ENCODE measurements at places on chromosomes 1 and 21.

DNA sequence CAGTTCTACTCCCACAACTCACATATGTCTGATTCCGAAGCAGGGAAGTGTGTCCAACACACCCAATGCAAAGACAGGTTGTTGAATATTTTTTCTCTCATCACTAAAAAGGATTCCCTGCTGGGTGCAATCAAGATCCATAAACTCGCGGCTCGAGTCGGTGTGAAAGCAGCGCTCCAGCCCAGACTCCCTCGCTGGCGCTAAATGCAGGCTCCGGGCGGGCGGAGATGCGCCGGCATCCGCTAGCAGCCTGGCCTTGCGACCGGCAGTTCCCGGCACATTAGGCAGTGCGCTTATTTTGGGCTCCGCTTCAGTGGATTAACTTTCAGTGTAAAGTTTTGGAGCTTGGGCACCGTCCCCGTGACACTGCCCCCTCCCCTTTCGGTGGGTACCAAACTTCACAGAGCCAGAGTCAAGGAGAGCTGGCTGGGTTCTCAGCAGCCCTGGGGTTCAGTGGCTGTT lies 87.7 kb upstream of the POU3F1 start:
- DNase-seq: no peak

DNA sequence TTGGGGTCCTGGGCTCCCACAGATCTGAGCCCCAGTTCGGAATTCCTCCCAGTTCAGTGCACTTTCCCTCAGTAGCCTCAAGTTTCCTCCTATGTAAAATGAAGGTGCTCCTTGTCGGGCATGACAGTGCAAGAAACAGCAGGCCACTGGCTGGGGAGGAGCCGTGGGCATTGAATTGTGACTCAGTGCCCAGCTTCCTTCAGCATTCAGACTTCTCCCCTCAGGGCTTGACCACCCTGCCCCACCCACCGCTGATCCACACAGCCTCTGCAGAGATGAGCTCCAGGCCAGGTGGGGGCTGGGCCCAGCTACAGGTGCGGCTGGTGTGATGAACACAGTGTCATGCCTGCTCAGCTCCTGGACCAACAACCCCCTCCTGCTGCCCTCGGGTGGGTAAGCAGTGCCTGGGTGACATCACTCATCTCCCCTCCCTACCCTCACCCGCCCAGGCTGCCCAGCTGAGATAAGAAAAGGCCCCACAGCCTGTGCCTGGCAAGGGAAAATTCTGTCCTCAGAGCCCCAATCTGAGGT lies 4.9 kb downstream of the MOB3C start:
- DNase-seq: no peak

DNA sequence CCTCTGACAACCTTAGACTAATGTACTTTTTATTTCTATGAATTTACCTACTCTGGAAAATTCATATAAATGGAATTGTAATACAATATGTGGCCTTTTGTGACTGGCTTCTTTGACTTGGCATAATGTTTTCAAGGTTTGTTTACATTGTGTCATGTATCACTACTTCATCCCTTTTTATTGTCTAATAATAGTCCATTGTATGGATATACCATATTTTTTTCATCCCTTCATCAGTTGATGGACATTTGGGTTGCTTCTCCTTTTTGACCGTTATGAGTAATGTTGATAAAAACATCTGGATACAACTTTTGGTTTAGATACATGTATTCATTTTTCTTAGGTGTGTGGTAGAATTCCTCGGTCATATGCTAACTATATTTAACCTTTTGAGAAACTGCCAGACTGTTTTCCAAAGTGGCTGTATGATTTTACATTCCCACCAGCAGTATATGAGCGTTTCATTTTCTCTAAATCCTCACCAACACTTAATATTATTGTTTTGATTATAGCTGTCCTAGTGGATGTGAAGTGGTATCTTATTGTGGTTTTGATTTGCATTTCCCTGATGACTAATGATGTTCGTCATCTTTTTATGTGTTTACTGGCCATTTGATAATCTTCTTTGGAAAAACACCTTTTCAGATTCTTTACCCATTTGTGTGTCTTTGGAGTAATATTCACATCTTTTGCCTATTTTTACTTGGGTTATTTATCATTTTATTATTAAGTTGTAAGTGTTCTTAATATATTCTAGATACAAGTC lies 3.5 kb downstream of the RO60 start:
- DNase-seq: no peak

DNA sequence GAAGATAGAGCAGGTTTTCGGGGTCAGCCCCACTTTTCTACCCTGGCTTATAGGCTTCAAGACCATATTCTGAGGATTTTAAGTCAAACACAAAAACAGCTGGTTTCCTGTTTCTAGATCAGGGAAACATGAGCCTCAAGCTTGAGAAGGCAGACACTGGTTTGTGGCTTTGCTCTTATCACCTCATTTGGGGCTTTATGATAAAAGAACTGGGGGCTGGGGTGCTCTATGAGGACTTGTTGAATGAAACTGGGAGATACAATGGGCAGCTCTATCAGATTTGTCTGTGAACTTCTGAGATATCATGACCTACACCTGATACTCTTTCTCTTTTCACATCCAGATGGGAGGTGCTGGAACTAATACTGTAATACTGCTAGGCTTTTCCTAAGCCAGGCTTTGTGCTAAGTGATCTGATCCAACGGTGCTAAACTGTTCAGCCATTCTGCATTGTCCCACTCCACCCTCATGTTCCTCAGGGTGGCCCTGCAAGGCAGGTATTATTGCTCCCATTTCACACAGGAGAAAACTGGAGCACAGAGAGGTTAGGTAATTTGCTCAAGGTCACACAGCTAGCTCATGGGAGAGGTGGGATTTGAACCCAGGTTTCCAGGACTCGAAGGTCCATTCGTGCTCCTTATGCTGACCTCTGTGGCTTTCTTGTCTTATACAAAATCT lies 6.6 kb downstream of the AJAP1 start:
- DNase-seq: no peak

DNA sequence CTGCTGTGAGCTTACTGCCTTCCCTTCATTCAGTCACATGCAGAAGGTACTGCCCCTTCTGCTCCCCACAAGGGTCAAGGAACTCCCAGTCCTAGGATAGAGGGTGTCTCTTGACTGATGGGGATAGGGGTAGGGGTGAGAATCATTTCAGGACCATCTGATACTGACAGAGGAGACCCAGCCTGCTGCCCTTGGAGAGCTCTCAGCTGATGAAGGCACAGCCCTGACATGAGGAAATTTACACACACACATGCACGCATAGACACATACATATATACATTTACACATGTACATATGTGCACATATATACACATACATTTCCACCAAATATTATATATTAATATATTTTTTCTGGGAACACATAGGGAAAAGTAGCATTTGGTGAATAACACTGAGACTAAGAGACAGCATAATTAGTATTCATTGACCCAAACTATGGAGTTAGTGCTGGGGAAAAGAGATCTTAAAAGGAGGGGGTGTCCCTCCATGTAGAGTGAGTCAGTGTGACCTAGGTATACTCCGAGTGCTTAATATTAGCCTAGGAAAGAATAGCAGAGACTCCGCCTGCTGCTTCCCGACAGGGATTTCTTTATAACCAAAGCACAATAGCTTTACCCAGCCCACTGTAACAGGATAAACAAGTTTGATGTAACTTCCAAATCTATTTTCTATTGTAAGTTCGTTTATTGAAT lies 27.6 kb upstream of the HHAT start:
- DNase-seq: no peak

- DNase-seq: no peak
Observed at GRCh38 chr1:3669421-3669821, 17.1 kb downstream of the TP73 start.

DNA sequence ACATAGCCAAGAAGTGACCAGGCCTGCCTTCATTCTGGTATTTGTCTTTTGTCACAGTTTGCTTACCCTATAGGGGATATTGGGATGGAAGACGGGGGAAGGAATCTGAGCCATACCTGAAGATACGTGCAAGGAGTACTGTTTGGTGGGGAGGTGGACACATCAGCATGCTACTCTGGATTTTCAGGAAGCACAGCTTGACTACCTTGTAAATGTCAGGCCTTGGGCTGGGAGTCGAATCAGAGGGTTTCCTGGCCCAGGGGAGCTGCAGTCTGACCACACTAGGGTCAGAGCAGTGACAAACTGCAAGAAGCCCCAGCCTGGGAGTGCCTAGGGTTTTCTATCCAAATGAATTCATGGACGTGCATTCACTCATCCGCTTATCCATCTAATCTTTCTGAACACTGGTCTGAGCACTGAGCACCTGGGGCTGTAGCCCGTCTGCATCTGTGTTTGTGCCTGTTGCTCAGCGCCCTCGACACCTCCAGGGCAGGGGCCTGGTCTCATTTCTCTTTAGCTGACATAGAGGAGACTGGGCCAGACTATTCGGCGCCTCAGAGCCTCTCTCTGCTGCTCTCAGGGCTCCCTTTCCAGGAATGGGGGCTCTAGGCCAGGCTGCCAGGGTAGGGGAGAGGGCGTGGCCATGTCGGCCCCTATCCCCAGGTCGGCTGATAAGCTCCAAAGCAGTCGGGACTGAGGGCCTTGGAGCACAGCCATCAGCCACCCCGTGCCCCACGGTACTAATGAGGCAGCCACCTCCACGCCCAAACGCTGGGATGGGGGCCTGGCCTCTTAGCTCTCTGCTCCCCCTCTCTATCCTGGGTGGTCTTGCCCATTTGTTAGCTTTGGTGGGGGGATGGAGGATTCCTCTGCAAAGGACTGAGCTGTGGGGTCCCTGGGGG lies 47.0 kb upstream of the SLC2A1 start:
- no peak for DNase-seq

DNA sequence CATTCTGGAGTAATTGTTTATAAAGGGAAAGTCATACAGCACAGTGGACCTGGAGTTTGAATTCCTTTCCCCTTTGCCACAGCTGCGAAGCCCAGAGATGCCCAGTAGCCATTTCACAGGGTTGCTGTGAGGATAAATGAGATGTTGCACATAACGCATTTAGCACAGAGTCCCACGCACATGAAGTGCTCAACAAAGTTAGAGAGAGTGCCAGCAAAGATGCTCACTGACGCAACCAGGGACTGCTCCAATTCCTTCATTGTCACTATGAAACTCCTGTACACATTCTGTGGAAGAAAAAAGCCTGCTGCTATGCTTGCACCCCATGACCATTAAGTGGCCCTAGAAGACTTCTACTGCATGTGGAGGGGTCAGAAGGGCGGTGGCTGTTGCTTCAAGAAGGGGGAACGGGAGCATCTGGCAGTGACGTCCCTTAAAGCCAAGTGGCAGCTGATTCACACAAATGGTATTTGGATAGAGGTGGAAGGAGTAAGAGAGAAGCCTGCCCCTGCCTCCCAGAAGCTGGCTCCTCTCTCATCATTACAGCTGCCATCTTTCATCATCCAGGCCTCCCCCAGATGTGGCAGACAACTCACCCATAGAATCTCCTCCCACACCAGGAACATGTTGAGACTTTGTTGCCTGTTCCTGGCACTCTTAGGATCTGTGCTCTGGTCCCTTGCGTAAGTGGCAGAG lies 26.5 kb upstream of the VAV3 start:
- no peak for DNase-seq

GRCh38 chr1:174398246-174398645 lies 49.5 kb upstream of the GPR52 start:
- DNase-seq: no peak

GRCh38 chr1:179010671-179011070 lies 15.0 kb upstream of the FAM20B start:
- DNase-seq: no peak

DNA sequence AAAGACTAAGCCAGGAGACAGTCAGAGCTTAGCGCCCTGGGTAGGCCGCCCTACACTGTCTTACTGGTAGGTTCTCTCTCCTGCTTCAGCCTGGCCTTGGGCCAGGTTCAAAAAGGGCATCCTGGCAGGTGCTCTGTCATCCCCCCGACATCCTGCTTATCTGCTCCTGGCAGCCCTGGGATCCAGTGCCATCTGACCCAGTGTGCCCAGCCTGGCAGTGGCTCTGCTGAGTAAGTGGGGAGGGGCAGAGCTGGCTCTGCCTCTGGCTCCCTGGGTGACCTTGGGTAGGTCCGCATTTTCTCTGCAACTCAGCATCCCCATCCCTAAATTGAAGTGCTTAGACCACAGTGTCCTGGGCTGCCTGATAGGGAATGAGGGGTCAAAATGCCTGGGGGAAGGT lies 549.9 kb downstream of the PTPRU start:
- DNase-seq: no peak

GRCh38 chr21:17352996-17353655 lies 159.7 kb upstream of the CXADR start:
- DNase-seq: no peak

DNA sequence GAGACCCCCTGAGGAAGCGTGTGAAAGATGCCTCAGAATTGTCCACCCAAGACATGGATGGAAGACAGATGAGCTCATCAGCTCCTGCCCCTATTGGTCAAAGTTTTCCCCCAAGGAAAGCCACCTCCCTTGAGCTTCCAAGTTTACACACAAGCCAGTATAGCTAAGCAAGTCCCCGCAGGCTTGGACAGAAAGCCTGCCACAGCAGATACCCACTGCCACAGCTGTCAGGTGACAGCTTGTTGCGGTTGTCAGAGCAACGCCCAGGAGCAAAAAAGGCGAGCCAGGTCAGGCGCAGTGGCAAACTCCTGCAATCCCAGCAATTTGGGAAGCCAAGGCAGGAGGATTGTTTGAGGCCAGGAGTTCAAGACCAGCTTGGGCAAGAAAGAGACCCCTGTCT lies 60.9 kb upstream of the IFNAR2 start:
- no peak for DNase-seq

GRCh38 chr1:16189921-16190621 lies 22.4 kb downstream of the ARHGEF19 start:
- no peak for DNase-seq

DNA sequence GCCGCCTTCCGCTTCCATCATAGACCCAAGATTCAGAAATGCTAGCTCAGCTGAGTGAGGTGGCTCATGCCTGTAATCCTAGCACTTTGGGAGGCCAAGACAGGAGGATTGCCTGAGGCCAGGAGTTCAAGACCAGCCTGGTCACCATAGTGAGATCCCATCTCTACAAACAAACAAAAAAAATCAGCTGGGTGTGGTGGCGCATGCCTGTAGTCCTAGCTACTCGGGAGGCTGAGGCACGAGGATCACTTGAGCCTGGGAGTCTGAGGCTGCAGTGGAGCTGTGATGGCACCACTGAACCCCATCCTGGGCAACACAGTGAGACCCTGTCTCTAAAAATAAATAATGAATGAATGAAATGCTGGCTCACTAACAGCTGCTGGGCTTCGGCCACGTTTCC lies 39.7 kb downstream of the TOMM20 start:
- no peak for DNase-seq

- no peak for DNase-seq
Observed at GRCh38 chr1:20110679-20111078, 8.7 kb downstream of the PLA2G2D start.

Data from T-helper 1 cell (primary cell).